Caco-2 (cell line): ENCODE measurements at places on chromosomes 13 and 19.
A peak's percentile ranks its signal among the peaks of the same experiment; 100 is the strongest.

DNA sequence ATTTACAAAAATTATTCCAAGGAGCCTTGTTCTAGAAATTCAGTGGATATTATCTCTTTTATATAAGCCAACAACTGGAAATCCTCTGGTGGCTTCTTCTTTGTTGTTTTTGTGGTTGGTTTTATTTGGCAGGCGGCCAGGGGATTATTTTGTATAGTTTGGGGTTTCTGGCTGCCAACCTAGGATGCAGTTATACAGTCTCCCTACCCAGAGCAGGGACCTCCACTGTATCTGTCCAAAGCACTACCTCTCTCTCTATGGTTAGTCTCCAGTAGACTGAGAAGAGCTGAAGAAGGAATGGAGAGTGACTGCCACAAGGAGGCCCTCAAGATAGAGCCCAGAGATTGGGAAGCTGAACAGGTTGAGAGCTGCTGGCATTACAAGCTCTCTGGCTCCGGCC is 80.2 kb downstream of the ZAR1L start:
- DNase-seq: no peak

DNA sequence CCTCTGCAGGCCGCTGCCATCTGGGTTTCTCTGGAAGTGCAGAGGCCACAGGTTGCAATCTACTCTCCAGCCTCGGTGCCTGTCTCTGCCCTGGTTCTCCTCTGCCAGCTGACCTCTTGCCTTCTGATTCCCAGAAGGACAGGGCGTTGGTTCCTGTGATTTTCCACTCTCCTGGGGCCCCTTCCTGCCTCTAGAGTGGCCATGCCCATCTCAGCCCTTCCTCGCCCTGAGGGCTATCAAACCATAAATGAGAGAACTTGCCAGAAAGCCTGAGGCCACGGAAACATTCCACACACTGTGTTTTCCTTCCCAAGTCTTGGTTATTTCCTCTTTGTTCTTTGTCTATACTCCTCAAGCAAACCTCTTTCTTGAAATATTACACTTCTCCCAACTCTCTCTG is 146.2 kb downstream of the SHISA2 start:
- no peak for DNase-seq

- no peak for DNase-seq
Observed at GRCh38 chr13:92827503-92827902, 399.1 kb upstream of the GPC6 start.

DNA sequence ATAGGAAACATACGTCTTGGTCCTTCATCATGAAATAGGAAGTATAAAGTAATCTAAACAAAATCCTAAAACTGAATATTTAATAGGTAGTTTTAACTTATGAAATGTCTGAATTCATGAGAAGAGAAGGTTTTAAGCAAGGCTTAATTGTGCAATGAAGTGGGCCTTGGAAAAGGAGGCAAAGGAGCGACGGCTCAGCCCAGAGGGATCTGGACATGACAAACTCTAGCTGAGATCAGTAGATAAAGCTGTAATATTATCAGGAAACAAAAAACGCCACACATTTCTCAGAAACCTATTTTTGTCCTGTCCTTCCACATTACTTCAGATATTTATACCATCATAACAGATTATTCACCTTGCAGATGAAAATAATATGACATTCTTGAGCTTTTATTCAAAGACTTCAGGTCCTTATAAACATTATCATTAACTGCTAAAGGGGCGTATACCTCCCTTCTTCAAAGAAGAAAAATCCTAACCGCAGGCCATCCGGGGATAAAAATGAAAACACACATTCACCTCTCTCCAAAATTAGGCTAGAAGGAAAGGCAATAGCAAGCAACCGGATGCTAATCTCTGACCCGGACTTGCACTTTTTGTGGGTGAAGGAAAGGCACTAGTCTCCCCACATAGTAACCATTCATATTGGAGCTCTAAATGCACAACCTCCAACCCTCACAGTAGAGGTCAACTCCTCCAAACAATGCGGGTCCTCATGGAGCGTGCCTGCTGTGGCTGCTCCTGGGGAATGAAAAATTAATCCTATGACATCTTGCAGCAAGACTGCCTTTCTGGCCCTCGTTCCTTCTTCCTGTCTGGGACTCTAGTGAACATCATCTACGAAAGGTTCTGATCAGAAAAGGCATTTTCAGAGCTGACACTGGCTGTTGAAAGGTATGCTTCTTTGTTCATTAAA is 108.8 kb downstream of the TBC1D4 start:
- DNase-seq: no peak

- no peak for DNase-seq
Observed at GRCh38 chr13:26685606-26686005, 75.0 kb downstream of the GPR12 start.

- peak; percentile 90 for DNase-seq
Observed at GRCh38 chr19:41934849-41935374, 6.7 kb upstream of the ERFL start.

GRCh38 chr19:36377541-36378178 is 1.3 kb downstream of the ZFP14 start:
- DNase-seq: no peak

GRCh38 chr13:47904891-47905290 is 96.2 kb downstream of the SUCLA2 start:
- DNase-seq: no peak

- peak; percentile 82 for DNase-seq
Observed at GRCh38 chr19:19361075-19361594, 40.5 kb downstream of the MAU2 start.

GRCh38 chr19:10828981-10829821 is 6.8 kb downstream of the TMED1 start:
- DNase-seq: peak; percentile 27

DNA sequence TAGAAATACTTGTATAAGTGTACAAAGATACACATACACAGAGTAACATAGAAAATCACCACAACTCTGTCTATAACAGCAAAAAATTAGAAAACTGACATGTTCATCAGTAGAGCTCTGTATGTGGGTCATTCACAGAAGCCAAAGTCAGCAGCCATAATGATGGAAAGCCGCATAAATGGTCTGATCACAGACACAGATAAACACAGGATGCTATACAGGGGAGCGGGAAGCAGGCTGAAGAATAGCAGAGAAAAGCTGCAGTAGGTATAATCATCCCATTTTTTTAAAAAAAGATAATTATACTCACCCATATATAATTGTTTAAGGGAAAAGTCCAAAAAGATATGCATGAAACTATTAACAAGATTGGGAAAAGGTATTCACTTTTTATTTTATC is 31.5 kb downstream of the RCBTB1 start:
- no peak for DNase-seq

DNA sequence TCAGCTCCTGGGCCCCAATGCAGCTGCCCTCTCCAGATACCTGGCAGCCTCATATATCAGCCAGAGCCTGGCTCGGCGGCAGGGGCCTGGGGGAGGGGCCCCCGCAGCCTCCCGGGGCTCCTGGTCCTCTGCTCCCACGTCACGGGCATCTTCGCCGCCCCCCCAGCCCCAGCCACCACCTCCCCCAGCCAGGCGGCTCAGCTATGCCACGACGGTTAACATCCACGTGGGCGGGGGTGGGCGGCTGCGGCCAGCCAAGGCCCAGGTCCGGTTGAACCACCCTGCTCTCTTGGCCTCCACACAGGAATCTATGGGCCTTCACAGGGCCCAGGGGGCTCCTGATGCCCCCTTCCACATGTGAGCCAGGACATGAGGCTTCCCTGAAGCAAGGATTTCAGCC is 10.8 kb downstream of the RPS16 start:
- no peak for DNase-seq

- no peak for DNase-seq
Observed at GRCh38 chr19:16506961-16507360, 10.8 kb downstream of the C19orf44 start.

- no peak for DNase-seq
Observed at GRCh38 chr13:77872995-77873394, 45.6 kb downstream of the EDNRB start.

GRCh38 chr13:111859354-111860230 is 207.4 kb upstream of the SOX1 start:
- no peak for DNase-seq

- no peak for DNase-seq
Observed at GRCh38 chr19:2221918-2222317, 14.2 kb downstream of the PLEKHJ1 start.

GRCh38 chr13:98480915-98481877 is 95.7 kb downstream of the STK24 start:
- DNase-seq: no peak

- no peak for DNase-seq
Observed at GRCh38 chr13:100213576-100213975, 124.7 kb downstream of the PCCA start.

- DNase-seq: no peak
Observed at GRCh38 chr13:91399189-91400062, 1.0 kb downstream of the GPC5 start.

DNA sequence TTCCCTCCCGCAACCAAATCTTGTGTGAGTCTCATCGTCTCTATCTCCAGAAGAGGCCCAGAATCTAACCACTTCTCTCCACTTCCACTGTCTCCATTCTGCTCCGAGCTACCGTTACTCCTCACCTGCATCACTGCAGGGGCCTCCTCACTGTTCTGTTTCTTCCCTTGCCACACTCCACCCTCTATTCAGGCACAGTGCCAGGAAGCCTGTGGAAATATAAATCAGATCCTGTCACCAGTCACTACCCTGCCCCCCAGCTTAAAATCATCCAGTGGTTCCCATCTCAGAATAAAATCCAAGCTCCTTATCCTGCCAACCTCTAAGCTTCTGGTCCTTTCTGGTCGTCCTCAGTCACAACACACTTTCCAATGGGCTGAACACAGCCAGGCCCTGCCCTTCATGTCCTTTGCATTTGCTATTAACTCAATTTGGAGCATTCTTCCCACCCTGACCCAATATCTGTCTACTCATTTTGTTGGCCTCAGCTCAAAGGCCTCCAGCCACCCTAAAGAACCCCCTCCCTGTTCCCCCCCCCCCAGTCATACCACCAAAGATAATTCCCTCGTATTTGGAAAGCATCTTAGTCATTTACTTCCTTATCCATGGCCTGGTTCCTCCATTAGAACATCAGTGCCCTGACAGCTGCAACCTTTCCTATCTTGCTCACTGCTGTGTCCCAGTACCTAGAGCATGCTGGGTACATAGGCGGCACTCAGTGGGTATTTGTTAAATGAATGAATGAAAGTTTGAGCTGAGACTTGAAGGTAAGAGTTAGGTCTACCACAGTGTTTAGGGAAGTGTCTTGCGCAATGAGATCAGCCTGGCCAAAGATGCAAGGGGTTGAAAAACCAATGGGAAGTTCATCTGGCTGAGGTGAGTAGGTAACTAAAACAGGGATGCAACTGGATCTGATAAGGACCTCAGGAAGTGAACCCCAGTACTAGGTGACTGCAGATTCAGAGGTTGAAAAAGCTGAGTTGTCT is 24.4 kb downstream of the ZNF175 start:
- DNase-seq: no peak

- no peak for DNase-seq
Observed at GRCh38 chr19:45428384-45429231, 4.9 kb upstream of the ERCC1 start.

DNA sequence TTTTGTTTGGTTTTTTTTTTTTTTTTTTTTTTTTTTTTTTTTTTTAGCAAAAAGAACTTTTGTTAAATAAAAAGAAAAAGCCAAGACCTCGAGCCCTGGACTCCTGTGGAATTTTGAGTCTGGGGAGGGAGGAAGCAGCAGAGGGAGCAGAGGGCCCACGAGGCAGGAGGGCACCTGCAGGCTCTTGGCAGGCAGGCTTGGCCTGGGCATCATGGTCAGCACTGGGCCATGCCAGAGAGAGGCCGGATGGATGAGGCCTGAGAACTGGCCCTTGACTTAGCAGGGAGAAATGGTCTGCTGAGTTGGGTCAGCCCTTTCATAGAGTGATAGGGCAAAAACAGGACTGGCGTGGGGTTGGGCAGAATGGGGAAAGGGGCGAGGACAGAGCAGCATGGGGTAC is 100.4 kb downstream of the GPR12 start:
- no peak for DNase-seq

DNA sequence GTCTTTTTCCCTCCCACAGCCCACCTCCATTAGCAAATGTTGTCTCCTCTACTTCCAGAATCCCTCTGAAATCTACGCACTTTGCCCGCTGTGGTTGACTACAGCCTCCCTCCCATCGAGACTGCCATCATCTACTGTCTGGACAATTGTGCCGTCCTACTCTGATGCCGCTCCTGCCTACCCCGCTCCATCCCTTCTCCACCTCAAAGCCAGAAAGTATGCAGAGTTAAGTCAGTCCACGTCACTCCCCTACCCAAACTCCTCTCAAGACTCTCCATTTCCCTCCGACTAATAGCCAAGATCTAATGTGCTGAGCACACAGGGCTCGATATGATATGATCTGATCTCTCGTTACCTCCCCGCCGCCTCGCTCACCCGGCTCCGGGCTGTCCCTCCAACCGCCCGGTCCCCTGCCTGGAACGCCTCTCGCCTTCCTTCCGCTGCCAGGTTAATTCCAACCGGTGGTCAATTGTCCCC is 556 bp downstream of the CACTIN start:
- DNase-seq: no peak

GRCh38 chr13:98279473-98280175 is 102.6 kb upstream of the RNF113B start:
- DNase-seq: no peak

DNA sequence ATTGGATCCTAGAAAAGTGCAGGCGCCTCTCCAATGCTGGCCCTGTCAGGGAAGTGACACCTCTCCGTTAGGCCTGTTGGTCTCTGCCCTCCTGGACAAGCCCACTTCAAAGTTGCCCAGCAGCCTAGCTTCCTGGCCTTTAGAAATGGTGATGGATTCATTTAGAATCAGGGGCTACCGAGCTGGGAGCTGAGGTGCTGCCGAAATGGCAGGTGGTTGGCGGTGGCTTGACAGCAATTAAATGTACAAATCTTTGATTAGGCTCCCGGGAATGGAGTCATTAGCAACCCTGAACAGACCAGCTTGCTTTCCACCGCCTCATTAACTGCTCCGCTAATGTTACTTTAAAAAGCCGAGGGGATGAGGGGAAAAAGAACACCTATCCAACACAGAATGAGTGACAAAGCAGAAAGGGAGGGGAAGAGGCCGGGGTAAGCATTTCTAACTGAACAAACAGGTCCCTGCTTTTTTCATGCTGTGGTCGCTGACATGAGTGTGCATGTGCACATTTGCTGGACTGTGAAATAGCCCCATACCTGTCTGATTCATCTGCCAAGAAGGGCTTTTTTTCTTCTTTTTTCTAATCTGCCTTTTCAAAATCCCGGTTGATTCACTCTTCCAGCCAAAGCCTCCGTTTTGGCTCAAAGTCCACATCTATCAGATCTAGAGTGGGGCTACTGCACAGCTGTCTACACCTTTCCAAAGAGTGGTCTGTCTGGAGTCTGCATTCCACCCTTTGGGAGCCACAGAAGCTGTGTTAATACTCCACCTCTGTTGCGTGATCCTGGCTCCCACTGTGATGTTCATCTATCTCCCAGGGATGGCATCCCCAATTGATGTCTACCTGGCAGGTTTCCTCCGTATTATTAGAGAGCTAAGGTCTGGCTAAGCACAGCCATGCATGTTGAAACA is 431.9 kb downstream of the COG6 start:
- peak; percentile 30 for DNase-seq

- no peak for DNase-seq
Observed at GRCh38 chr19:11148001-11148400, 7.6 kb downstream of the SPC24 start.

DNA sequence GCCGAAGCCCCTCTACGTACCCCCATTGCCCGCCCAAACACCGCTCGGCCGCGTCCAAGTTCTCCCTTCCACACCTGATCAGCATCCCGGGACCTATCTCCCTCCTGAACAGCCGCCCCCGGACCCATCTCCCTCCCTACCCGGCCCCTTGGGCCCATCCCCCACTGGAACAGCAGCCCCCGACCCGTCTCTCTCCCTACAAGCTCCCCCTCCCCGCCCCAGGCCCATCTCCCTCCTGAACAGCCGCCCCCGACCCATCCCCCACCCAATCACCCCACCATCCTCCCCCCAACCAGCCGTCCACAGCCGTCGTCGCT is 610 bp downstream of the ZSCAN1 start:
- no peak for DNase-seq
